ENCODE measurements at places on chromosomes 13 and 19.

- no peak for DNase-seq
Measured at GRCh38 chr13:61148691-61149315, 266.8 kb downstream of the PCDH20 start.

GRCh38 chr13:39656325-39656677, 839 bp downstream of the COG6 start:
- DNase-seq, result no peak

DNA sequence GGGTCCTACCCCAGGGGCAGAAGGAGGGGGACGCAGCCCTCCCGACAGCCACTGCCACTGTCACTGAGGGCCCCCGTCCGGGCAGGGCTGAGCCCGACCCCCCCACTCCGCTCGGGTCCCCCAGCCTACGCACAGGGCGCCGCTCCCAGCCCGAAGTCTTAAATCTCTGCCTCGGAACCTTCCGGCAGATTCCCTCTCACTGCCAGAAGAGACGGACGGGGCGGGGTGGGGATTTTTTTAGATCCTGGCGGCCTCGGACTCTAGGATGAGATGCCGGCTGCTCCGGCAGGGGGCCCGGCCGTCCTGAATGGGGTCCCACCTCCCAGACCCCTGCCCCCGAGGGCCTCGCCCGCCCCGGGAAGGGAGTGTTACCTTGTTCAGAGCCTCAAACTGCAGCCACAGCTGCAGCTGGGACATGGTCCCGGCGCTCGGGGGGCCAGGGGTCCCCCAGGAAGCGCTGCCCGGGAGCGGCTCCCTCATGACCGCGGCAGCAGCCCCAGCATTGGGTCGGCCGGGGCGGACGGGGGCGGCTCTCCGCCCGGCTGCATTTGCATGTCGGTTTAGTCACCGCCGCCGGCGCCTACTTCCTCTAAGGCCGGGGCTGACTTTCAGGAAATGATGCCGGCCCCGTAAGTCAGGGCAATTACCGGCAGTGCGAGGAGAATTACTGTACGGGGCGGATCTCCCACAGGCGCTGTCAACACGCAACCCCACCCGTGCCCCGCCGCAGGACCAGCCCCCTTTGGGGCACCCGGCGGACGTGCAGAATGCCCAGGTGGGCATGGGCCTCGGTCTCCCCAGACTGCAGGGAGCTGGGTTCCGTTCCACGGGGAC, 28.1 kb downstream of the GPX4 start:
- peak; percentile 93 for DNase-seq

- peak; percentile 87 for DNase-seq
Measured at GRCh38 chr19:4374498-4375163, 25.7 kb downstream of the SH3GL1 start.

GRCh38 chr19:37655301-37655688, at the start of gene ZFP30:
Gene ZFP30 (minus strand): TSS chr19:37655465. CDS start chr19:37647822, 7,643 bp downstream.
- DNase-seq, result peak; percentile 93

DNA sequence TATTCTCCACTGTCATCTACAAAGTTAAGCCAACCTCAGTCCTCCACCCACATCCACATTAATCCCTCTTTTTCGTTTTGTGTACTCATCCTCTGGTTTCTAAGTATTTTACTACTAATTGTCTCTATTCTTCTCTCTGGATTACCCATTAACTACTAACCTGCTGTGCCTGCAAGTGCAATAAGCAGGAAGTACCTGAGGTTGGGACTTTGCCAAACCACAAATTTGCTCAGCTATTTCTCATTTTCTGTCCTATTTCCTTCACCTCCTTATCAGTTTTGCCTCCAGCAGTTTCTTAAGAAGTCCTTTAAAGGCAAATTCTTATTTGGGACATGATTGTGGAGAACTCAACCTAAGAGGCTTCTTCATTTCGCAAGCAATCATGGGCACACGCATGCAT, 1708.9 kb downstream of the SLITRK5 start:
- DNase-seq, result no peak

DNA sequence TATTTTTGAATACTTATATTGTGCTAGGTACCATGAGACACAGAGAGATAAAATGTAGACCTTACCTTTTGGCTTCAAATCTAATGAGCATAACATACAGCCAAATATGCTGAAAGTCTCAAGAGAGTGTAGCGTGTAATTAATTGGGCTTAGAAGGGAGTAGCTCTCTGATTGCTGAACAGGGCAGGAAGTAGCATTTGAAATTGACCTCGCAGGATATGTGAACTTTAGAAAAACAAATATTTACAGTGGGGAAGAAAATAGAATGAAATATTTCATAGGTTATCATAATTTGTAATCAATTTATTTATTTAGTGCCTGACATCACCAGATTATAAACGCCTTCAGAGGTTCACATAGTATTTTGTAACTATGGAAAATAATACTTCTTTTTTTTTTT, 327.1 kb downstream of the RFC3 start:
- DNase-seq, result no peak

DNA sequence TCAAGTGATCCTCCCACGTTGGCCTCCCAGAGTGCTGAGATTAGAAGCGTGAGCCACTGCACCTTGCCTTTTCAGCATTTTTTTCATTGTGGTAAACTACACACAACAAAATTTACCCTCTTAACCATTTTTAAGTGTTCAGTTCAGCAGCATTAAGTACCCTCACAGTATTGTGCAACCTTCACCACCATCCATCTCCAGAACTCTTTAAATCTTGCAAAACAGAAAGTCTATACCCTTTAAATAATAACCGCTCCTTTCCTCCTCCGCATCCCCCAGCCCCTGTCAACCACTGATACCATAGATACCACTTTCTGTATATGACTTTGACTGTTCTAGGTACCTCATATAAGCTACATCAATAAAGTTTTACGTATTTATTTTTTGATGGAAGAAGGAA, 20.8 kb upstream of the CASP14 start:
- no peak for DNase-seq

GRCh38 chr19:49592486-49593232, 1.7 kb downstream of the PRR12 start:
- peak; percentile 34 for DNase-seq

DNA sequence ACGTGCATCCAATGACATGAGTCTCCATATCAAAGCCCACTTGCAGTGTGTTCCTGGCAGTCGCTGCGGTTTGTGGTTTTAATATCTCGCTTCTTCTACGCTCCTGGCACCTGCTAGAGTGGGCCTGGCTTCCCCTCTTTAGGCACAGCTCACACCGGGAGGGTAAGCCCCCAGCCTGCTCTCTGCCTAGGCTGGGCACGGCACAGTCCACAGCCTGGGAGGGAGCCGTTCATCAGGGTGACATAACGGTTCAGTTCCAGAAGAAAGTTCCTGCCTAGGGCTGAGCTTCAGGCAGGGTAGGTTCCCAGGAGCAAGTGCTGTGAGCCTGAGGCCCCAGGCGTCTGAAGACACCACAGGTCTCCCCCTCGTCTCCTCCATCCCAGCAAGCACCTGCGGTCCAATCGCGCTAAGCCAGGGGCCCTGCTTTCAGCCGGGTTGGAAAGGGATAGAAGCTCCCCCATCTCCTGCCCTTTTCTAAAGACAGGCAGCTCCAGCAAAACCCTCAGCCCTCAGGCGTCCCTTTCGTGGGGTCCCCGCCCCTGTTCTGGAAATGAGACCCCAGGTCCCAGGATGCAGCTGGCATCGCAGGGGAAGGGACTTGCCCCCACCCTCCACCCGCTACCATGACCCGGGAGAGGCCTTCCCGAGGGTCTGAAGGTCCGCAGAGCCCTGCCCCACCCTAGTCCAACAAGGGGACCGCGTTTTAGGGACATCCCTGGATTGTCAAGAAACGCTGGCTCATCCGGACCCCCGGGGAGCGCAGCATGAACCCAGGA, 121.6 kb upstream of the ZNF507 start:
- DNase-seq, result no peak

- DNase-seq, result no peak
Measured at GRCh38 chr19:17829855-17830566, 8.7 kb upstream of the INSL3 start.

DNA sequence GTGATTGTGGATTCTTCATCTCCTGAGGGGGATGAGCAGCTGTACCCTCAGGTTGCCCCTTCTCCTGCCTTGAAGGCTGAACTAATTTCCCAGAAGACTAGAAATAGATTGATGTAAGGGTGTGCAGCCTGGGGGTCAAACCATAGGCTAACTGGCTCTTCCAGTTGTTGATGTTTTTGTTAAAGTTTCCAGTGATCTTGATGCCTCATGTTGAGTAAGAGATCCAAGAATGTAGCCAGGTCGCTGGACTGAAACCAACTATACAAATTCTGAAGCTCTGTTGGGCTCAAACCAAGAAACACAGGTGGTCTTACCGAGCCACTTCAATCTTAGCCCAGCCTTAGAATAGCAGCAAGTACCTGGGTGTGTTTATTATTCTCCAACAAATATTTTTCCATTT, 391.8 kb downstream of the KLF5 start:
- DNase-seq, result no peak

- no peak for DNase-seq
Measured at GRCh38 chr19:30202060-30202600, 170.1 kb upstream of the ZNF536 start.

DNA sequence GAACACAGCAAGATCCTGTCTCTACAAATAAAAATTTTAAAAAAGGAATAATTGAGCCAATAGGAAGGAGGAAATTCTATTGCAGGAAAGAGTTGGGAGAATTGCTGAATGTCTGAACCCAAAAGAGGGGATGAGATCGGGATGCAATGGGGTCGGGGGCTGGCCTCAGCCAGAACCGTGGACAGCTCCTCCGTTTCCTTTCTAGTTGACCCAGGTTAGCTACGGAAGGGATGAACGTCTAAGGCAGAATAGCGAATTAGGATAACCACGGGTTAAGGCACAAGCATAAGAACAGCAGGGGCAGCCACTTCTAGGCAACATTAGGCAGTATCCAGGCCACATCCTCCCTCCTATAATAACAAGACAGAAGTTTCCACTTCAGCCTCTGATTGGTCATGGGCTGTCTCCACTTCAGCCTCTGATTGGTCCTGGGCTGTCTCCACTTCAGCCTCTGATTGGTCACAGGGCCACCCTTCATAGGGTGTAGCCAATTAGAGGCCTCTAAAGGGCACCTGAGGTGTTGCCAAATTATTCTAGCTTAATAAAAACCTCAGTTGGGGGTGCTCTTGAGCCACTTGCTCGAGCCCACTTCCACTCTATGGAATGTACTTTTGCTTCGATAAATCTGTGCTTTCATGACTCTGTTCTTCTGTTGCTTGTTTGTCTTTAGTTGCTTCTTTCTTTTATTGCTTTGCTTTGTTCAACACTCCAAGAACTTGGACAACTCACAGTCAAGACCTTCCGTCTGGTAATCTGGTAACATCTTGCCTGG, 24.9 kb upstream of the TPM4 start:
- no peak for DNase-seq

DNA sequence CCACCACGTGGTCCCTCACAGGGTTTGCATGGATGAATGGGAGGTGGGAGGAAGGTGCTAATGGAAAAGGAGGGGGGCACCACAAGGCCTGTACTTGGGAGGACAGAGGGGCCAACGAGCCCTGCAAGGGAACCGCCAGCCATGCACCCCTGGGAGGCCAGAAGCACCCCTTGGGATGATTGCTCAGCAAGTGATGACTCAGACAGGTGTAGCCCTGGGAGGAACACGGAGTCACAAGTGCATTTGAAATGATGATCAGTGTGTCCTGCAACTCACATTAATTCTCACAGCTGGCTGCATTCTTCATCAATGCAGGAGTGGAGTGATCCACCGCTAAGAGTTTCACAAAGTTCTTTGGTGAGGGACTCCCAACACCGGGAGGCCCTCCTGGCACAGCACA, 82.8 kb upstream of the ZNF254 start:
- DNase-seq, result no peak

DNA sequence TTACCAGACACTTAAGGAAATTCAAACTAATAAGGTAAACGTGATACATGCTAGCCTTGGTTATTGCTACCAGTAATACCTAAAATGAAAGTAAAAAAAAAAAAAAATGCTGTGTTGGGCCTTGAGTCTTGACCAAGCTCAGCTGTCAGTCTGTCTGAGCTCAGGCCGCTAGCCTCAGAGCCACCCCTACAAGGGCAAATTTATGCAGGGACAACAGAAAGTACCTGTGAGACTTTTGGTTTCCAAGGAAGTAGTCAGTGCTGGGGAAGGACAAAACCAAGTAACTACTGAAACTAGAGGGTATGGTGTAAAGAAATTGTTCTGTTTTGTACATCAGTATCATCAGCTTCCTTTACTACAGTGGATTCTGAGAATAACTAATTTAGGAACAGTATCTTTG, 134.3 kb upstream of the SLITRK5 start:
- no peak for DNase-seq

GRCh38 chr13:49455007-49455398, 10.9 kb downstream of the SETDB2 start:
- no peak for DNase-seq

DNA sequence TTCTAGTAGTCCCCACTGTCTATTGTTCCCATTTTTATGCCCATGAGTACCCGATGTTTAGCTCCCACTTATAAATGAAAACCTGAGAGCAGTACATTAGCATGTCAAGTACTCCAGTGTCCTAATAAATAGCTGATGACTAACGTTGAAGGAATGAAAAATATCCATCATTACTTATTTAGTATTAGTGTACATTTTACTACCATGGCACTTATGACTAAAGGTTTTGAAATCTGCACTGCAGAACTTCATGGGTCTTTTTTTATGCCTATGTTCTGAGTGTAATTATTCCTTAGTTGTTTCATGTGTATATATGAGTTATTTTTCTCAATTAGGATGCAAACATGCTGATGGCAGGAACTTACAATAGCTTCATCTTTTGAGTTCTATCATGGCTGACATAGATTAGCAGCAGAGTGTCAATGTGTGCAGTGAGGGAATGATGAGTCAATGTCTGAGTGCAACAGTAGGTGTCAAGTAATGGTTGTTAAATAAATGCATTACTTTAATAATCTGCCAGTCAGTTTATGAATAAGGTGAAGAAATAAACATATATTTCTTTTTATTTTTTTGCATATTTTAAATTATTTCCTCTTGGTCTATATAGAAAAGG, 188.4 kb downstream of the ITGBL1 start:
- DNase-seq, result peak; percentile 22

- no peak for DNase-seq
Measured at GRCh38 chr19:8090950-8091349, 38.4 kb downstream of the CCL25 start.

- no peak for DNase-seq
Measured at GRCh38 chr13:113407103-113407530, 43.2 kb upstream of the GRTP1 start.

GRCh38 chr13:109783815-109784589, 2.4 kb downstream of the IRS2 start:
- no peak for DNase-seq
